ENCODE measurements at places on chromosomes 3 and 15. TPM values are rescaled to one million over a fixed set of nuclear protein-coding genes. Genes with fewer than 3 reads are reported as not detected.

DNA sequence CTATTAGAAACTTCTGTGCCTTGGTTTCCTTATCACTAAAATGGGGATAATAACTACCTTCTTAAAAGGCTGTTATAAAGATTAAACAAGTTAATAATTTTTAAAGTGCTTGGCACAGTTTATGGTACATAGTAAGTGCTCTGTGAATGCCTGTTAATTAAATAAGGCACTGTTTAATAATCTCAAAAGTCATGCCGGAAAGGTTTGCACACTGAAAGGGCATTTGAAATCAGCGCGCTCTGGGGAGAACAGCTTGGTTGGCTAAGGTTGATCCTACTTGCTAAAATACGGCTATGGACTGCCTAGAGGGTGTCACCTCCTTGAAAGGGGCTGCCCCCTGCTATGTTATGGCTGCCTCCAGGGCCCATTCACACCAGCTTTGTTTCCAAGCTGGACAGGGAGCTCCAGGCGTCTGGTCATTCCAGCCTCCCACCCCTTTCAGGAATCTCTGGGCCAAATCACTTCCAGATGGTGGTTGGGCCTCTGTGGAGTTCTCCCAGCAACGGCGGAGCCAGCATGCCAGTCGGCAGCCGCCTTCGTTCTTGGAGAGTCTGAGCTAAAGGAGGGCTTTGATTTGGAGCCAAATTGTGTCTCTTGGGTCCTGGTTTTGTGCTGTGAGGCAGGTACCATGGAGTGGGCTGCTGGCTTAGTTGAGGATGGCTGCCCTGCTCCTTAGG, 5.9 kb downstream of the FLNB start:
- no peak overlapping the region for H3K4me3 ChIP-seq
- no peaks in the 10 kb centered on the region for H3K36me3 ChIP-seq
- H3K27ac ChIP-seq = no peak overlapping the region
- DNase-seq = no peak
- H3K4me1 ChIP-seq = peaks cover 45% of the 10 kb centered on the region

Gene AADACL2
- not detected for total RNA-seq

DNA sequence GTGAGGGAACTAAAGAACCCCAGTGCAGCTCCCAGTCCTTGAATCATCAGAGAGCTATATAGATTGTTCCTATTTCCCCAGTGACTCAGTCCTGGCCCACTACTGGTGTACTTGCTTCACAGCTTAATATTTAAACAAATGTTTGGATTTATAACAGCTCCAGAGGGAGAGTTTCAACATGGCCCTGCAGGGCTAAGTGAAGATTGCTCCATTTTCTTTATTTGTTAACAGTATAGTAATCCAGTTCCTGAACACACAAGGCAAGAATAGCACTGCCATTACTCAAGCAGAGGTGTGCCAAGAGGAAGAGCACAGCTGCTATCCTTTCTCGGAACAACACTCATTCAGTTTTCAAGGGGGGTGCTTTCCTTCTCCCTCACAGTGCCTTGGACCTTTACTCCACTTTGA, 6.5 kb downstream of the SQOR start:
- peaks cover 60% of the 10 kb centered on the region for H3K4me1 ChIP-seq
- H3K36me3 ChIP-seq = peaks cover 11% of the 10 kb centered on the region
- no peak for DNase-seq
- H3K27ac ChIP-seq = no peak overlapping the region

Gene BNC1
- not detected for total RNA-seq

Measured in CD4-positive, alpha-beta T cell (primary cell).